ENCODE measurements at places on chromosomes 6 and 20. TPM values are rescaled to one million over a fixed set of nuclear protein-coding genes. Genes with fewer than 3 reads are reported as not detected.

- DNase-seq: no peak
Observed at GRCh38 chr6:96545882-96546281, 17.0 kb upstream of the FHL5 start.

GRCh38 chr20:42510686-42511085 lies 679.0 kb downstream of the PTPRT start:
- no peak for DNase-seq

DNA sequence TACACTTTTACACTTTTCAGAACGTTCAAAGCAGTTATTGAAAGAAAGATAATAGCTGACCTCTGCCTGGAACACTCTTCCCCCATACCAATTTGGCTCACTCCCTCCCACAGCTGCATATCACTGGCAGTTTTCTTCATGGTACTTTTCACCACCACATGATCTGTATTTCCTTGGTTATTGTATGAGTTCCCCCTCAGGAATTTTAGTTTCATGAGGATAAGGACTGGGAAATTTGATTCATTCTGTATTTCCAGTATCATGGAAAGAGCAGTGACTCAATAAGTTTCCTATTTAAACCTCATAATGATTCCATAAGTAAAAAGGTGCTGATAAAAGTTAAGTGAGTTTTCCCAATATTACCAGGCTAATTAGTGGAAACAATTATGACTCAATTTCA lies 16.0 kb downstream of the HTR1B start:
- no peak for DNase-seq

GRCh38 chr6:428047-428603 lies 36.6 kb downstream of the IRF4 start:
- no peak for DNase-seq

DNA sequence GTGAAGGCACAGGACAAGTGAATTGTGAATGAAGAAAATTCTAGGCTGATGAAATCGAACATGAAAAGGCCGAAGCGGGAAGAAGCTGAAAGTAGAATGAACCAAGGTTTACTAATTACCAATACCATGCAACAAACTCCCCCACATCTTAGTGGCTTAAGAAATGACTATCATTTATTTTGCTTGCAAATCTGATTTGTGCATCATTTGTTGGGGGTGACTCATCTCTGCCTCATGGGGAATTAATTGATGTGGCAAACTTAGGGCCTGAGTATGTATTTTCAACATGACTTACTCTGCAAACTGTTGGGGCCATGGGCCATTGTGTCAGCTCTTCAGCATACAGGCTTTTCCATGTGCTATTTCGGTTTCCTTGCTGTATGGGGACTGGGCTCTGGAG lies 26.8 kb downstream of the PPP1R14C start:
- DNase-seq: no peak

GRCh38 chr6:133241901-133242636 lies 912 bp downstream of the EYA4 start:
- DNase-seq: no peak

DNA sequence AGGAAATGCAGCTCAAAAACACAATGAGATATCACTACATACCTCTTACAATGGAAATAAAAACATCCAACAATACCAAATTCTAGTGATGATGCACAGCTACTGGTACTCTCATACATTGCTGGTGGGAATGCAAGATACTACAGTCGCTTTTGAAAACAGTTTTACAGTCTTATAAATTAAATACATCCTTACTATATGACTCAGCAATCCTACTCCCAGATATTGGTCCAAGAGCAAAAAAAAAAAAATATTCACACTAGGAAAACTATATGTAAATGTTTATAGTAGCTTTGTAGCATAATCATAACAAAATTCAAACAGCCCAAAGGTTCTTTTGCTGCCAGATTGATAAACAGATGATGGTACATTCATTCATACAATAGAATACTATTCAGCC lies 217.4 kb upstream of the FAM83B start:
- DNase-seq: no peak

- DNase-seq: no peak
Observed at GRCh38 chr6:161951126-161951525, 677.3 kb upstream of the AGPAT4 start.

GRCh38 chr6:34190504-34191122 lies 44.7 kb upstream of the GRM4 start:
- no peak for DNase-seq

- DNase-seq: no peak
Observed at GRCh38 chr20:35120012-35120701, 27.0 kb downstream of the EDEM2 start.

AKAP7 gene
- polyA plus RNA-seq: 12.7 TPM

C6orf15 gene
- not detected for polyA plus RNA-seq

SEC63 gene
- 67.5 TPM for polyA plus RNA-seq

BPI gene
- 0.66 TPM for polyA plus RNA-seq

TRAPPC3L gene
- polyA plus RNA-seq: 0.09 TPM

IER3 gene
- polyA plus RNA-seq: 17.3 TPM
